ENCODE measurements at places on chromosomes 13 and 19.
A peak's percentile ranks its signal among the peaks of the same experiment; 100 is the strongest.

GRCh38 chr13:112464720-112465119 is 88.6 kb downstream of the SPACA7 start:
- no peak for DNase-seq

DNA sequence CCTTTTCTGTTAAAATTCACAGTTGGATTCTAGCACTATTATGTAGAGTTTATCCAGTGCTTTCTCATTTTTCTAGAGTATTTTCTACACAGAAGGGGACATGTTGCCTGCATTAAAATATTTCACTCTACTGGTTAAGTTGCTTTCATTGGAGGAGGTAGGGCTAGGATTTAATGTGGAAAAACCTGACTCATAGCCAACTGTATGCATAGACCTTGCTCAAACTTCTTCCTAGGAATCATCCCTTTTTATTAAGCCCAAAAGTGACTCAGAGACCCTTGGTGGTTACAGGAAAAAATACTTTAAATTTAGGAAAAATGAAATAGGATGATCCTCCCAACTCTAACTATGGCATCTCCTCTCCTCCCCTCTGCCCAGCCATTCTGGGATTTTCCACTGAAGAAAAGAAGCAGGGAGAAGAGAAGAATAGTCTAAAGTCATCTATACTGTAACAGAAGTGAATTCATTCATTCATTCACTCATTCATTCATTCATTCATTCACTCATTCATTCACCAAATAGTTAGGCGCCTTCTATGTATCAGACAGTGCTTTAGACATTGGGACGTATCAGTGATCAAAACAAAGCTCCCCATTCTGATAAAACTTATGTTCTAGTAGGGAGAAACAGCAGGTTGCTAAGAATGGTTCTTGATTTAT is 109.0 kb upstream of the HTR2A start:
- no peak for DNase-seq

DNA sequence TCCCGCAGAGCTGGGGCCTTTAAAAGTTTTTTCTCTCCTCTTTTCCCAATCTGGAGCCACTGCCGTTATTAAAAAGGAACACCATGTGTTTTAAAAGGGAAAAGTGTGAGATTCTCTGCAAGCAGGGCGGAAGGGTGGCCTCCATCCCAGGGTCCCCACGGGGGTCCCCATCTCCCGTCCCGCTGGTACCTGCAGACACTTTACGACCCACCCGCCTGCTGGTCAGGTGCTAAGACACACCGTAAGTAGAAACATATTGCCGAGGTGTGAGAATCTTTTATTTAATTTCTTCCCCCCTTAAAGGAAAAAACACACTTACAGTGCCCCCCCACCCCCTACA is 1.8 kb downstream of the CRLF1 start:
- no peak for DNase-seq

DNA sequence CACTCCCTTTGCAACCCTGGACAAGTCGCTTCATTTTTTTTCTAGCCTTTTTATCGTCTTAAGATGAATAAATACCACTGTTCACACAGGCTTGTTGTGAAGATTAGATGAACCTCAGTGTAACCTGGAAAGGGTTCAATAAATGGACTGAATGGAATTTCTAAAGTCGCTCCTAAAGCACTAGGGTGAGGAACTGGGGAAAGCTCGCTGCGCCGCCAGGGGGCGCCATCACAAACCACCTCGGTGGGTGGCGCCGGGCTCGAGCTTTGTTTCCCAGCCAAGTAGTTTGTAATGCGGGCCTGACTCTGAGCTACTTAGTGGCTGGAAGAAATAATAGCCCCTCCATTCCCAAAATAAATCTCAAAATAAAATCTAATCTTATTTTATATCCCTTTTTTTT is 2.2 kb upstream of the CEACAM6 start:
- DNase-seq: no peak

DNA sequence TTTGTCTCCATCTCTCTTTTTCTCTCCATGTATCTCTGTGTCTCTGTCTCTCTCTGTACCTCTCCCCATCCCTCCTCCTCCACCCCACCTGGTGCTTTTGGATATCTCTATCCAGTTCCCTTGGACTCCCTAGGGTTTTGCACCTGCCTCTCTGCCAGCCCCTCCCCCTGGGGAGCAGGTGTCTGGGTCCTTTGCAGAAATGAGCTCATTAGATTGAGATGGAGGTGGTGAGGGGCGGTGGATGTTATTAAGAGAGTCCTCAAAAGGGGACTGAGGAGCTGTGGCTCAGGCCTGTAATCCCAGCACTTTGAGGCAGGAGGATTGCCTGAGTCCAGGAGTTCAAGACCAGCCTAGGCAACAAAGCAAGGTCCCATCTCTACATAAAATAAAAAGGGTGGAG is 2.1 kb downstream of the KCNN4 start:
- no peak for DNase-seq

DNA sequence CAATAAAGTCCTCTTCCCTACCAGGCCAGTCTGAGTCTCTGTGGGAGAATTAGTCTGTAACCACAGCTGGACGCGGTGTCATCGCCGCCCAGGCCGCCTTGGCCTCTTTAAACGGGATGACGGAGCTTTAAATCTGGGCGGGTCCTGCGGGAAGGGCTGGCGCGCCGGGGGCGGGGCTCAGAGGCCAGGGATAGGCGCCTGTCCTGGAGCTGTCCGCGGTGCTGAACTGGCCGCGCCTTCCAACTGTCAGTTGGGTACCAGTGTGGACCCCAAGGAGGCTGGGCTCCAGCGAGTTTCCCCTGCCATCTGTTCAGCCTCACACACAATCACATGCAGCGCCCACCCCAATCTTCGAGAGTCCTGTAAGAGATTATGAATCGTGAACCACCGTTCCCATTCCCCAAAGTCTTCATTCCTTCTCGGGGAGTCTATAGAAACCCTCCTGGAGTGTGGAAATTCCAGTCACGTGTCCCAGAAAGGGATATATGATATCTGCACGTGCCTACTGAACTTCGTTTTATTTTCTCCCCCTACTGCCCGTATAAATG is 11.5 kb downstream of the APLP1 start:
- no peak for DNase-seq

- DNase-seq: peak; percentile 37
Observed at GRCh38 chr19:29878973-29879654, 62.9 kb upstream of the URI1 start.

DNA sequence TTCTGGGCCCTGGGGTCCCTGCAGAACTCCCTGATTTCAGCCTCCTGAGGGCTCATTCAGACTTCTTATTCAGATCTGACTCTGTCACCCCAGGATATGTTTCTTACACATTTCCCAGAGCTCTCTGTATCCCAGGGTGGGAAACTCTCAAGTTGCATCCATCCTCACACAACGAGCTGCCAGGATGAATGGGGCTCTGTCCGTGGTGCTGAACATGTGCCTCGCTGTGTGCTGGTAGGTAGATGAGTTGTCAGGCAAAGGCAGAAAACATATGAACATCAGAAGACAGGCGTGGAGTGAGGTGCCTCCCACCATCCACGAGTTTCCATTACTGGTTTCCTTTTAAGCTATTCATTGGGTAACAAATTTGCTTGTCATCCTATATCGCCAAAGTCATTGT is 11.4 kb upstream of the IGFL1 start:
- peak; percentile 8 for DNase-seq

- DNase-seq: no peak
Observed at GRCh38 chr19:29922972-29923371, 19.1 kb upstream of the URI1 start.

GRCh38 chr19:48726556-48726955 is 7.0 kb upstream of the MAMSTR start:
- no peak for DNase-seq

GRCh38 chr19:38809592-38810252 is 3.0 kb downstream of the LGALS4 start:
- DNase-seq: no peak

- no peak for DNase-seq
Observed at GRCh38 chr19:16876904-16877361, 11.9 kb upstream of the F2RL3 start.

DNA sequence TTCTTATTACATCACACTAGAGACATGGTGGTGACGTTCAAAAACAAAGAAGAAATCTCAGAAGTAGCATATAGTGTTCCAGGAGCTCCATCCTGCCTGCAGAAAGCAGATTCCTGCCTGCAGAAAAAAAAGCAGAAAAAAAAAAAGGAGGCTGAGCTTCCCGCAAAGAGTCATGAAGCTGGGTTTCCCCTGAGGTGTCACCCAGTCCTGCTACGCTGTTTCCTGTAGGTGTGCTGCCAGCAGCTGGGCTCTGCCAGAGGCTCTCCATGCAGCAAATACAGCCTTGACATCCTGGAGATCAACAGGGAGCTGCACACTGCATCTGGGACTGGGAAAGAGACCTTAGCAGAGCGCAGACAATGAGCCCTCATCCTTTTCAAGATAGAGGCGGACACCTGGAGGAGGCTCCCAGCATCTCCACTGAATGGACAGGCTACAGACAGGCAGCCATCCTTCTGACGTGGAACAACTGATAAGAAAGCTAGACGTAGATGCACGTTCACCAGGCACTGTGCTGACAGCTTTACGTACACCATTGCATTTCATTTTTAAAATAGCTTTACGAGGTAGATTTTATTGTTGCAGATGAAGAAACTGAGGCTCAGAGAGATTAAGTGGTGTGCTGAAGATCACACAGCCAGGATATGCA is 350.9 kb downstream of the FOXO1 start:
- no peak for DNase-seq

GRCh38 chr19:29879655-29879974 is 62.4 kb upstream of the URI1 start:
- no peak for DNase-seq

GRCh38 chr13:108033800-108034707 is 181.3 kb downstream of the LIG4 start:
- no peak for DNase-seq

DNA sequence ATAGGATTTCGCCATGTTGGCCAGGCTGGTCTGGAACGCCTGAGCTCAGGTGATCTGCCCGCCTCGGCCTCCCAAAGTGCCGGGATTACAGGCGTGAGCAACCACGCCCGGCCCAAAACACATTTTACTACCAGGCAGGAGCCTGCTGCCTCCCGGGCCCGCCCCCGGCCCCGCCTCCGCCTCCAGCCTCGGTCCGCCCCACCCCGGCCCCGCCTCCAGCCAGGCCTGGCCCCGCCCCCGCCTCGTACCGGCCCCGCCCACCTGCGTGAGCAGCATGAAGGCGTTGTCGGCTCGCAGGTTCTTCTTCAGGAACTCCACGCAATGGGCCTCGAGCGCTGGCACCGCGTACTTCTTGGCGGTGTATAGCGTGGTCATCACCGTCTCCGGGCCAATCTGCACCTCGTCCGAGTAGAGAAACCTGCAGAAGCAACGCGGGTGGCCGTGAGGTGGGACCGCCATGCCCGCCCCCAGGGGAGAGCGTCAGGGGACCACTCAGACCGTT is 22.7 kb downstream of the BTBD2 start:
- DNase-seq: no peak

GRCh38 chr13:27043013-27043412 is 128.6 kb downstream of the USP12 start:
- DNase-seq: peak; percentile 53

DNA sequence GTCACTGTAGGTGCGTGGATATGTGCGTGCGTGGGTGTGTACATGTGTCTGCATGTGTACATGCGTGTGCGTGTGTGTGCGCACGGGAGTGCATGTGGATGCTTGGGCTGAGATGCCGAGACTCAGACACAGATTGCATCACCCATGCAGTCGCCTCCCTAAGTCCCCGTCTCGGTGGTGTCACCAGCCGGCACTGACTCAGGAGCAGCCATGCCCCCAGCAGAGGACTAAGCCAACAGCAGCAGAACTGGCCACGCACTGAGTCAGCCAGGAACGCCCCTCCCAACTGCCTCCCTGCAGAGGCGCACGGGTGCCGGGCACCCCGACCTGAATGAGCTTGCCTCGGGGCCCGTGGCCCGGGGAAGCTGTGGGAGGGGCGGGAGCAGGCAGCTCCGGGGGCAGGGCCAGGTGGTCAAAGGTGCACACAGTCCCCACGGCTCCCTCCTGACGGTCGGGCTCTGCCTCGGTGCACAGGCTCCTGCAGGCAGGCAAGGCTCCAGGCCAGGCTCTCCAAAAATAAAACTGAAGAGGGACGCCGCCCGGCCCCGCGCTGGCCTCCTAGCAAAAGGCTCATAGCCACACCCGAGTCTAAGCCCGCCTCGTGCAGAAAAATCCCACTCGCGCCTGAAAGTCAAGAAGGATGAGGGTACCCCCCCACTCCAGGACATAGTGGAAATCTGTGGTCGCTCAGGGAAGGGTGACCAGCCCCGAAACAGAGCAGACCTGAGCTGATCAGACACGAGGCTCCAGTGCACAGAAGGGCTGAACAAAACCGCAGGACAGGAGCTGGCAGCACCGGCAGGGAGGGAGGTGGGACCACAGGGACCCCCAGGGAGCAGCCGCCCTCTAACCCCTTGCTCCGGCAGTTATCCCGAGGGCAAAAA is 49.2 kb downstream of the GADD45B start:
- DNase-seq: no peak

DNA sequence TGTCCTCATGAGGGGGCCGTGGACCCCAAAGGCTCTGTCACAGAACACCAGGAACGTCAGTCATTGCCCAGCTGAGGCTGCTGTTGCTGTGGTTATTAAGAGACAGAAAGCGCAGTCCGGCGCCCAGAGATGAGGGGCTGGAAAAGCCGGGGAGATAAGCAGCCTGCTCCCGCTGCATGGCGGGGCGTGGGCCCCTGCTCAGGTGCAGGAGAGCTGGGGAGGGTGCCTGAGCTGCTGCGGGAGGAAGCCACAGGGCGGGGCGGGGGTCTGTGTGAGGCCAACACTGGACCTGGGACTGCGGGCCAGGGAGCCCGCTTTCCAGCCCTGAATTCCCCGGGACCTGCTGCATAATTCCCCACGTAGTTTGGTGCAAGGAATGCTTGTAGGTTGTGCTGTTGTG is 11.3 kb downstream of the SOX1 start:
- no peak for DNase-seq

- DNase-seq: no peak
Observed at GRCh38 chr13:37326334-37326733, 220.9 kb upstream of the CSNK1A1L start.

DNA sequence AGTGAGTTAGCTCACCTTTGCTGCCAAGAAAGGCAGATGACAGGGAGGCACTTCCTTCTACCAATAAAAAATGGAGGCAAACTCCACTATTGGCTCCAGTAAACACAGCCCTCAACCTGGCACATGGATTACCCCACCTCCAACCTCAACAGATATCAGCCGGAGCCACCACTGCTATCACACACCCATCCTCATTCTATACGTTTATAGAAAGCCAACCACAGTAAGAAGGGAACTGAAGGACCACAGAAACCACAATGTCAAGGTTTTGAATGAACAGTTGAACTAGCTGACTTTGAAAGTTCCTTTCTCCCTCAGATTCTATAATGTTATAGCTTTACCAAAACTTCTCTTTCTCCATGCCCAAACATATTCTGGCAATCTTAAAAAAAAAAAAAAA is 526.2 kb downstream of the UQCRFS1 start:
- no peak for DNase-seq

DNA sequence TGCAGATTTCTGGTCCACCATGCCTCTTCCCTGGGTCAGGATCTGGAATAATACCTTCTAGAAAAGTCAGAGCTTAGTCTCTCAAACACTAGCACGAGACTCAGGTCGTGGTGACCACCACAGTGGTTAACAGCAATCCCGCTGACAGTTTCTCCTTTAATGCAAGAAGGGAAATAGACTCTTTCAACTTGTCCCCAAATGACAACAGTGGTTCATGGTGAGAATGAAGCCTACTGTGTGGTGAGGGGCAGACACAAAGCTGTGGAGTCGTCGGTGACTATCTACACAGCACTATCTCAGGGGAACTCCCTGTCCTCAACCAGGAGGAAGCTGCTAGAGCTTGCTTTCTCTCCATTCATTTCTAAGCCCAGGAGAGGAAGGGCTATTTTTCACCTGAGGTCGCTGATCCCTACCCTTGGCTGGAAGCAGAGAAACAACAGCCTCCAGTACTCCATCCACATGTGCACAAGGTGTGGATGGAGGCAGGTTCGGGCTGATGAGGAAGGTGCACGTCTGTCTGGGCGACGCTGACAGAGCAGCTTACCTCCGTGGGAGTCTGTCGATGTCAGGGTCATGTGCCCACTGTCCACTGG is 72.4 kb downstream of the STK24 start:
- DNase-seq: no peak

Data from SK-N-MC (cell line).